ENCODE measurements at places on chromosomes 11 and 22.

- no peak for DNase-seq
Observed at GRCh38 chr11:118837868-118838267, 45.8 kb upstream of the CXCR5 start.

- peak; percentile 96 for DNase-seq
Observed at GRCh38 chr22:17576470-17576869, 13.2 kb downstream of the SLC25A18 start.

- peak; percentile 84 for DNase-seq
Observed at GRCh38 chr11:63610604-63611394, 3.4 kb downstream of the PLAAT3 start.

GRCh38 chr22:36332623-36333332 lies 55.0 kb downstream of the MYH9 start:
- peak; percentile 79 for DNase-seq

- no peak for DNase-seq
Observed at GRCh38 chr11:73241300-73241699, 23.2 kb downstream of the P2RY2 start.

DNA sequence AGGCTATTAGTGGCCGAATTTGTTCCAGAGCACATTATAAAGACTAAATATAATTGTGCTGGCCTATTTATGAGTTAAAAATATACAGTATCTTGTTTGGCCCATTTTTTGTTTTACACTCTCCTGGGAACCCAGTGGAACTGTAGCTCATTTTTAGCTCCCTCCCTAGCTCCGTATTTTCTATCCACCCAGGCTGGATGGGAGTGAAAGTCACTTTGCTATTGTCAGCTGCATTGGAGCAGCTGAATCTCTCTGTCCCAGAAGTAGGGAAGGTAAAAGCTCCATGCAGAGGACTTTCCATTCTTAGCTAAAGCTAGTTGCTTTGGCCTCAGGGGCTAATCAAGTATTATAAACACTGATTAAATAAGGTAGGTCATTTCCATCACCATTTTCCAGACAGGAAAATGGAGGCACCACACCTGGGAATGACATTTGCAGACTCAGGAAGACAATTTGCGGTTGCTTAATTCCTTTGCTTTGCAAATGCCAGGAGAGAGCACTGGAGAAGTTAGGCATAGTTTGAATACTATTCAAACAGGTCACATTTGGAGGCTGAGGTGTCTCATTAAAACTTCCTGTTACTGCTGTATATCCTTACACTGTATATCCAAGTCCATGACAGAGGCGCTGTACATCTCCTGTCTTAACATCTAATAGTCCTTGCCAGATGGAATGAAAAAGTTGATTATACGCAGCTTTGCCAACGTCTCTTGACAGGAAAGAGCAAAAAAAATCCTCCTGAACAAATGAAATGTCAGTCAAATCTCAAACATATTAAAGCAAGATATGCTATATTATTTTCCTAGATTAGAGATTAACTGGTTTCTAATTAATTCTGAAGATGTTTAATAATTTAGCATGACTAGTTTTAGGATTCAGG lies 338.1 kb upstream of the KIRREL3 start:
- DNase-seq = no peak

DNA sequence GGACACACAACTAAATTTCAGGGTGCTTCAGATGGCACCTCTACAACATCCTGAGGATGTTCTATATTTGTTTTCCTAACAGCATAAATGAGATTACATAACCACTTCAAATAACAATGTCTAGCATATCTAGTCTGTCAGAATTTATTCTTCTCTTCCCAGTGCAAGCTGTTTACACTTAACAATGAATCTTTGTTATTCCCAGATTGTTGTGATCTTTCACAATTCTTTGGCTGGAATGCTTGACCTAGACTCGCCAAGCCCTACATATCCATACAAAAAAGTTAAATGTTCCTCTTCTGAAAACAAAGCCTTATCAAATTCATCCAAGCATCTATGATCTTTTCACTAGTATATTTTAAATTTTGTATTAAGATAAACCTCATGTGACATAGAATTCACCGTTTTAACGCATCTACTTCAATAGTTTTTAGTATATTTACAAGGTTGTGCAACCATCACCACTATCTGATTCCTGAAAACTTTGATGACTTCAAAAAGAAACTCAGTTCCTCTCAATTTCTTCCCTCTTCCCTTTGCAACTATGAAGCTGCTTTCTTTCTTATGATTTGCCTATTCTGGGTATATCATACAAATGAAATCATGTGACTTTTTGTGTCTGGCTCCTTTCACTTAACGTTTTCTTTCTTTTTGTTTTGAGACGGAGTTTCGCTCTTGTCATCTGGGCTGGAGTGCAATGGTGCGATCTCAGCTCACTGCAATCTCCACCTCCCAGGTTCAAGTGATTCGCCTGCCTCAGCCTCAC lies 61.7 kb upstream of the CHRNA10 start:
- DNase-seq = no peak

DNA sequence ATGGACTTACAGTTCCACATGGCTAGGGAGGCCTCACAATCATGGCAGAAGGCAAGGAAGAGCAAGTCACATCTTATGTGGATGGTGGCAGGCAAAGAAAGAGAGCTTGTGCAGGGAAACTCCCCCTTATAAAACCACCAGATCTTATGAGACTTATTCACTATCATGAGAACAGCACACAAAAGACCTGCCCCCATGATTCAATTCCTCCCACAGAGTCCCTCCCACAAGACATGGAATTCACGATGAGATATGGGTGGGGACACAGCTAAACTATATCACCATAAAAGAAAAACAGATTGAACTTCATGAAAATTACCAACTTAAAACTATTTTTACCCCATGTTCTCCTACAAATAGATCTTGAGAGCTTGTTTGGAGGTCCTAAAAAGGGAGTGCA lies 19.6 kb downstream of the ENTHD1 start:
- no peak for DNase-seq

DNA sequence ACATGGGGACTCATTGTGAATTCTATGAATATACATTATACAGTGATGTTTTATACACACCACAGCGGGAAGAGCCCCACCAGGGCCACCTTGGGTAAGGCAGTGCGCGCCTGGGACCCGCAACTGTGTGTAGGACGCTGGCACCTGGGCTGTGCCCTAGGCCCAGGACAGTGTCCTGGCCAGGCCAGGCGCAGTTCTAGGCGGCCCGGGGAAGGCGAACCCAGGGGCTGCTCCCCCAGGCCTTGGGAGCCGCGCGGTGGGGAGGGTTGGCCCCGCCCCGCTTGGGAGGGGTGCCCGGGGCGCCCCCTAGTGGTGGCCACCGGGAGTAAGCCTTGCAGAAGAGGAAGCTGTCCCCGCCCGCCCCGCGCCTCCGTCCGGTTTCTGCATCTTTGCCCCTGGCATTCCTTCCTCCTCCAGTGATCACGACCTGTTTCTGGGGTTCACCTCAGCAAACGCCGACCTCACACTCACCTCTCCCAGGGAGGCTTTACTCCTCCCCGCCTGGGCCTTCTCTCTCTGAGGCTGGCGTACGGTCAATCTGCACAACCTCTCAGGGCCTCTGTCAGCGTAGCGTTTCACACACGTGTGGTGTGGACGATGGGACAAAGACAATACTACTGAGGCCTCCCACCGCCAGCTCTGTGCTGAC lies 9.5 kb upstream of the EHD1 start:
- DNase-seq = peak; percentile 58

GRCh38 chr11:81495699-81496292 lies 1237.9 kb downstream of the FAM181B start:
- DNase-seq = no peak

GRCh38 chr22:47036352-47036751 lies 273.9 kb downstream of the TBC1D22A start:
- DNase-seq = no peak

DNA sequence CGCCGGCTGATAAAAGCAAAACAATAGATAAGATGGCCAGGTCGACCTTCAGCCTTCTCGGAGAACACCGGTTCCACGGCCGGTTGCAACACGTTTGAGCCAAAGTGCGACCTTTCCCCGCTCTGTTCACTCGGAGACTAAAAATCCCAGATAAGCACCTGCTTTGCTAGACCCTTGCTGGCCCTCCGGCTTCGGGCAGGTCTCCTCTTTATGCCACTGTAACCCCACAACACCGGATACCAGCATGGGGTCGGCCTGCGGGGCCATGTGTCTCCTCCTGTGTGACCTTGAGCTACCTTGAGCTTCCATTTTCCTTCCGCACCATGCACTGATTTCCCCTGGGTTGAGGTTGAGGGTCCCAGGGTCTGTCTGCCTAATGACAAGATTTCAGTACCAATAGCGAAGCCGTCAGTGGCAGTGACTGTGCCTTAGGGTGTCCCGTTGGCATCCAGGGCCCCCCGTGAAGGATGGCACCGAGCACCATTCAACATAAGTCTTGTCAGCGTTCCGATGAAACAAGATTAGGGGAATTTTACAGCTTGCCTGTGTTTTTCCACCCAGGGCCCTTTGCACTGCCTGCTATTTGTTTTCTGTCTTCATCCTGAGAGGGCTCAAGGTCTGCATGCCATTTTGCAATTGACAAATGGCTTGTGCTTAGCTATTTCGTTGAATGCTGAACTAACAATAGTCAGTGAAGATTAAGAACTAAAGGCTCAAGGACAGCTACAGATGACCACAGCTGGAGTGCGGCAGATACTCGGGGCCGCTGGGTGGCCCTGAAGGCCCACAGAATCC lies 118.6 kb downstream of the KCNQ1 start:
- DNase-seq = no peak

DNA sequence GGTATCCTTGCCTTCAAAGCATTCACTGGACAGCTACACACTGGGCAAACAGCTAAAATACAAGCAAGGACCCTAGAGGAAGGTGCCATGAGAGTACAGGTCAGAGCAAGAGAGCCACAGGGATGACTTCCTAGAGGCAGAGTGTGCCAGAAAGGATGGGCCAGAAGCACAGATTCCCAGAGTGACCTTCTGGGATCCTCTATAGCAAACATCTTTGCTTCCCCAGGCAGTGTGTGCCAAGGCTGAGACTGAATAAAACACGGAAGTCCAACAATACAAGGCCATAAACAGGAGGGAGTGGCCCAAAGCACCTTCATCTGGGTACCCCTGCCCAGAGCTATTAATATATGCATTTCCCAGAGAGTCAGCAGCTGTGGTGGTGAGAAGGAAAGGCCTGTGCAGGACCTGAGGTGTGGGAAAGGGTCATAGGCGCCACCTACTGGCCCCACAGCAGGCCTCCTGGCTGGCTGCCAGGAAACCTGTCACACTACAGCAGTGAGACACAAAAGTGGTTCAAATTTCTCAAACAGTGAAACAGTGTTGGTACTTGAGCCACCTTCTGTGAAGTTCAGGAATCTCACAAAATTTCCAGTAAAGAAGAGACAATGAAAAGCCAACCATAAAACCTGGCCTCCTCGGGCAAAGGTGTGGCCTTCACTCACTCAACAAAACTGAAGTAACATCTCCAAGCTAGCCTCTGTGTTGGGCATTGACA lies 20.3 kb downstream of the CLPB start:
- DNase-seq = peak; percentile 70

DNA sequence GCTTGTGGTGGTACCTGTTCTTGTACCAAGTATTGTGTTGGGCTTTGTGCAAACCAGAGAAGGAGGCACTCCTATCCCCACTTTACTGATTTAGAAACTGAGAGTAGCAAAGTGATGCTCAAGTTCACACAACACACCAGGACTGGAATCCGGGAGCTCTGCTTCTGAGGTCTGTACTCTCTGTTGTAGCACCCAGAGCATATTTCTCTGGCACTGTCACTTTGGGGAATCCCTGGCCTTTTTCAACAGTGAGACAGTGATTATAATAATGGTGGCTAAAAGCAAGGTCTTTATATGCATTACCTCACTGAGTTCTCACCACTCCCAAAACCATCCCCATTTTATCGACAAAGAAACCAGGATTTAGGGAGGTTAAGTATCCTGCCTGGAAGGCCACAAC lies 362.4 kb downstream of the TENM4 start:
- DNase-seq = no peak

DNA sequence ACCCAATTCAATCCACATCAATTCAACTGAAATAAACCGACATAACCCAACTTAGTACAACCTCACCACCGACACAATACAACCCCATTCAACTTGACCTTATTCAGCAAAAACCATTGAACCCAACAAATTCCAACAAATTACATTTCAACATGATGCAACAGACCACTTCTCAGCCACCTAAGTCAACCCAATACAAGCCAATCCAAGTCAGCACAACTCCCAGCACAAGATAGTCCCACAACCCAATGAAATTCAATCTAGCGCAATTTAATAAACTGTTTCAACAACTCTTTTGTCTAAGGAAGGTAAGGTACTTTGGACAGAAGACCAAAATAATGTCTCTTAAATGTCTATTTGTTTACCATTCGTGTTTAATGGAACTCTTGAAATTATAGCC lies 226.0 kb downstream of the MIAT start:
- no peak for DNase-seq

GRCh38 chr11:124454552-124454951 lies 9.1 kb upstream of the OR8B8 start:
- DNase-seq = no peak

DNA sequence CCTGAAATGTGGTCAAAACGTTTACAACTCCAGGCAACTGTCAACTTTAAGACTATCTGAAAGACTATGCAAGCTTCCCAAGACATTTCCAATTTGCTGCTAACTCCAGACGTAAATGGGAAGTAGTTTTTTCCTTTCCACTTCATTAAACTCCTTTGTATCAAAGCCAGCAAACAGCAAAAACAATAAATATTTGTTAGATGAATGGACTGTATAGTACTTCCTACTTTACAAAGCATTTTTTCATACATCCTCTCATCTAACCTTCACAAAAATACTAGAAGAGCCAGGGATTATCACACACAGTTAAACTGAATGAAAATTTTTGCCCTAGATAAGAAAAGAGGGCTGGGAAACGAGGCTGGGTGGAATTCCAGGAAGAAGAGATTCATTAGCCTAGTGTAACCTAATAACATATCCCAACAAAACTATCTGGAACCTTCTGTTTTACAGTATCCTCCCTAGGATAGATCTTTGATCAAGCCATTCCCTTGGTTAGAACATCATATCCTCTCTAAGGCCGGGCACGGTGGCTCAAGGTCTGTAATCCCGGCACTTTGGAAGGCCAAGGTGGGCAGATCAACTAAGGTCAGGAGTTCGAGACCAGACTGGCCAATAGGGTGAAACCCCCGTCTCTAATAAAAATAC lies 10.4 kb downstream of the NUP98 start:
- peak; percentile 41 for DNase-seq

- no peak for DNase-seq
Observed at GRCh38 chr22:45291931-45292290, 7.2 kb downstream of the UPK3A start.

- DNase-seq = no peak
Observed at GRCh38 chr11:67273260-67273990, 7.2 kb downstream of the GRK2 start.

Data from astrocyte of the spinal cord (primary cell).